ENCODE measurements at places on chromosomes 16 and 17.

DNA sequence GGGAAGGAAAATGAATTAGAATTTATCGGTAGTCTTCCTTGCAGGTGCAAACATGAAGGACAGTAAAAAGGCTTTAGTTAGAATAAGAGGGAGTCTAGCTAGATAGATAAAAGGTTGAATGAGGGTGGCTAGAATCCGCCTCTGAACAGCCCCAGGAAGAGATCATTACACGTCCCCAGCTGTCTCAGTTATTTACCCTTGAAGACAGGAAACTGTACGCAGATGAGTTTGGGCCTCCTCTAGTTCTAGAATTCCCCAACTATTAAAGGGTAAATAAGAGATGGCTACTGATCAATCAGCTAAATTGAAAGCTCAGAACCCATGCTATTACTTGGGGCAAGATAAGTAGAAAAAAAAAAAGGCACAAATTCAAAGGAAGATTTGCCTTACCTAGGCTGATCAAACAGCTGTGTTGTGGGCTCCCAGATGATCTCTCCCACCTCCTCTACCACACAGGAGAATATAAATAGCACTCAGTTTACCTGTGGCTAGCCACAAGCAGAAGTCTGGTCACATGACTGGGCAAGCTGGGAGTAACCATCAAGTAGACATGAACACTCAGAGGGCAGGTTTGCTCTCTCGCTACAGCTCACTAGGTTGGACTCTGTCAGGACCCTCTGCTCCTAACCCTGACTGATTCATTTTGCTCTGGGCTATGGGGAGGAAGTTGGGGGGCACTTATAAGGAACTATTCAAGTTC lies 17.0 kb downstream of the FAM117A start:
- DNase-seq: no peak

DNA sequence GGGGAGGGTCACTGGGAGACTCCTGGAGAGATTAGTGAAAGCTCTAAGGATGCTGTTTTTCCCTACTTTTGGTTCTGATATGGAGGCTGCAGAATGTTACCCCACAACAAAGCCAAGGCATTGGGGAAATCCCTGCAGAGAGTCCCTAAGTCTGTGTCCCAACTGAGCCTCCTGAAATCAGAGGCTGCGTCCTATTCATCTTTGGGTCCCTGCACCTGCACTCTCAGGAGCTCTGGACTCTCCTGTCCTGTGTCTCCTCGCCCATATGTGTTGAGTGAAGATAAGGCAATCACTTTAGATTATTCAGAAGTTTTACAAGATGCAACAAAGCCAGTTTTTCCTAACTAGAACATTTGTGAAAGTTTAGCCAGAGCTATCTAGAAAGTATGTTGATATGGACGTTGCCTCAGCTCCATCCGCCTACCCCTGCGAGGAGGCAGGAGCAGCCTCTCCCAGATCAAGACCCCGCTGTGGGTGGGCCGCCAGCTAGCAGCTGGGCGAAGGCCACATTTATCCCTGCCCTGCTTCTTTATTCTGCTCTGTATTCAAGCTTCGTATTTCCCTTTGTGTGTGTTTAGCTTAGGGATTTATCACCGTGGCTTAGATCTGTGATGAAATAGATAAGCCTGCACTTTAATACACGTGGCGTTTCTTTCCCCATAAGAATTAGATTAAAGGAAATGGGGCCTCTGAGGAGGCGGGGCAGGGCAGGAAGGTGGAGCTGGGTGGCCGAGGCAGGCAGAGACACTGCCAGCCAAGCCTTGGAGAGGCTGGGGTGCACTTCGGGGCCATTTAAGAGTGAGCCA lies 37.4 kb downstream of the SHISA6 start:
- DNase-seq: no peak

DNA sequence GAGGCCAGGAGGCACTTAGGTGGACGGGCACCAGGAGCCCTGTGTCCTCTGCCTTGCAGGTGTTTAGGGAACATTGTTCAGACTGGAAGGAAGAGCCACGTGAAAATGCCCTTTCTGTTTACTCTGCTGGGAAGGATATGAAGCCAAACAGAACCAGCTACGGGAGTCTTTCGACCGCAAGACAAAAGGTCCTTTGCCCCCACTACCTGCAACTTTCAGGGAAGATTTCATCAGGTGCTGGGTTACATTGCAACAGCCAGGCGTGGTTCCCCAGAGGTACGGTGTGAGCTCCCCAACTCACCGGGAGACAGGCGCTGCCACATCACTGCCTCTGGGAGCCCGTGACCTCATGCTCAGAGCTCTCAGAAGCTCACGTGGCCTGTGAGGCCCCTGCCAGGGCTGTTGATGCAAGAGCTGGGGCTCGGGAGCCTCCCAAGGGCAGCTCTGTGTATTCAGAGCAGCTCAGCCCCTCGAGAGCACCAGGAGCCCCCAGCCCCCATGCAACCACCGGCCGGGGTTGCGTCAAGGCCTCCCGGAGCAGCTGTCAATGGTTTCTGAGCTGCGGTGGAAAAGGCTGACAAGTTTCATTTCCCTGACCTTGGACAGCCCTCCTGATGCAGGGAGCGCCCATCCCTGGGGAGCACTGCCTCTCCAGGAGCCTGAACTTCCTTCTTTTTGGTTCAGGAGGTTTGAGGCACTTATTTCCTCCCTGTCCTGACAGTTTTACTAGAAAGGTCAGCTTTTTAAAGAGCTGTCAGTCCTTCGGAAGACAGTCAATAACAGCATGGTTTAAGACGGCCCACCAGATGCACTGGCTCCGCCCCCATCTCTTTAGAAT lies 42.1 kb downstream of the TBC1D16 start:
- DNase-seq: no peak

GRCh38 chr17:40538019-40538935 lies 27.0 kb downstream of the CCR7 start:
- no peak for DNase-seq

DNA sequence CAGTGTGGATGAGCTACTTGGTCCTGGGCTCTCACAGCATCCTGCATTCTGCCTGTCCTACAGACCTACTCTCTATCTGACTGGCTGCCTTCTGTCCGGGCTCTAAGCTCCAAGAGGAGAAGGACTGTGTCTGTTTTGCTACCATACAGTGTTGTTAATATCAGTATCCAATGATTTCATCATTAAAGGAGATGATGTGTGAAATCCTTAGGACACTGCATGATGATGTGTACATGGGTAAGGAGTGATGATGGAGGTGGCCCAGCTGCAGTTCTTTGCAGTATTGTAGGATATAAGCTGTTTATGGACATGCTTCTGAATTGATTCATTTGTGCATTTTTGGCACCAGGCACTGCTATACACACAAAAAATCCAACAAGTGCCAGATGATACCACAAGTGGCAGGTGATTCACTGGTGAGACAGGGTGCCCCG lies 536.9 kb upstream of the CDH11 start:
- no peak for DNase-seq

DNA sequence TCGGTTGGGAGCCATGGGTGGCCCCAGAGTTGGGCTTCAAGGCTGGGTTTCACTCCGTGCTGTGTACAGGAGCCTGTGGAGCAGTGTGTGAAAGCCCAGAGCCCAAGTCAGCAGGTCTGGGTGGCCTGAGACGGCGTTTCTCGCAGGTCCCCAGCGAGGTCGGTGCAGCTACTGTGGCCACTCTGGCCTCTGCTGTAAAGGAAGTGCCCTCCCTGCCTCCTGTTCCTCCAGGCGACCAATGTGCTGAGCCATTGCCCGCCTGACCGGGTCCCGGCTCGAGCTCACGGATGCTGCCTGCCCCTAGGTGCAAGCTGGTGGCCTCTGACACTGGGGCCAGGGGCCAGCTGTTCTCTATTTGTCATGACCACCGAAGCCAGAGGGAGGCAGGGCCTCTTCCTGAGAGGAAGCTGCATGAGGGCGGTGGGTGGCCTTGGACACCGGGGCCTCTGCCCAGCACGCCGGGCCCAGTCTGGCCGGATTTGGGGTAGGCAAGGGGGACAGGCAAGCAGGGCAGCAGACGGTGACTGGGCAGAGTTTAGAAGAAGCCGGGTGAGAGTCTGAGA lies 170.9 kb downstream of the IRF8 start:
- DNase-seq: no peak

DNA sequence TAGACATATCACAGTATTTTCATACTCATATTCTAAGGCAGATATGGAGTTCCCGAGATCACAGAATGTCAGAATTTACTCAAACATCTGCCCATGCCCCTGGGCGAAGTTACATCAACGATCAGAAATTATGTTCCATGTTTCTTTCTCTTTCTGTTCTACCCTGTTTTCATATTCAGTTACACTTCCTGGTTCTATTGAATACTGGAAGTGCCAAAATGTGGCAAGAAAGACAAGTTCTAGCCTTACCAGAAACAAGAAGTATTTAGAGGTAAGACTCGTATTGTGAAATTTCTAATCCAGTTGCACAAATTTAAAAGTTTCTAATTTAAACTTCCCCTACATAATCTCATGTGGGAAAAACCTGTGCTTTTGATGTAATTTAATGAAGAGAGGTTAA lies 36.1 kb downstream of the KCNJ2 start:
- no peak for DNase-seq

DNA sequence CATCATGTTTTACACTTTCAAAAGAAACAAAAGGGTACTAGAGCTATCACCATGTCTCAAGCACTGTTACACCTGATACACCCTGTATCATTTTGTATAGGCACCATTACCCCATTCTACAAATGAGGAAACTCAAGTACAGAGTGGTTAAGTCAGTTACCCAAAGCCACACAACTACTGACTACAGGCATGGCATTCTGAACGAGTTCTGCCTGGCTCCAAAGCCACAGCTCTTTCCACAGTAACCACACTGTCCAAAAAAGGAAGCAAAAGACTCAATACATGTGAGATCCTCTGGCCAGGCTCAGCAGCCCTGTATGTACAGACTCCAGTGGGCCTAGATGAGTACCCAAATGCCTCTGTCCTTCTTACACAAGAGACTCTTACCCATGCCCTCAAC lies 4.7 kb downstream of the DYNC1LI2 start:
- no peak for DNase-seq

DNA sequence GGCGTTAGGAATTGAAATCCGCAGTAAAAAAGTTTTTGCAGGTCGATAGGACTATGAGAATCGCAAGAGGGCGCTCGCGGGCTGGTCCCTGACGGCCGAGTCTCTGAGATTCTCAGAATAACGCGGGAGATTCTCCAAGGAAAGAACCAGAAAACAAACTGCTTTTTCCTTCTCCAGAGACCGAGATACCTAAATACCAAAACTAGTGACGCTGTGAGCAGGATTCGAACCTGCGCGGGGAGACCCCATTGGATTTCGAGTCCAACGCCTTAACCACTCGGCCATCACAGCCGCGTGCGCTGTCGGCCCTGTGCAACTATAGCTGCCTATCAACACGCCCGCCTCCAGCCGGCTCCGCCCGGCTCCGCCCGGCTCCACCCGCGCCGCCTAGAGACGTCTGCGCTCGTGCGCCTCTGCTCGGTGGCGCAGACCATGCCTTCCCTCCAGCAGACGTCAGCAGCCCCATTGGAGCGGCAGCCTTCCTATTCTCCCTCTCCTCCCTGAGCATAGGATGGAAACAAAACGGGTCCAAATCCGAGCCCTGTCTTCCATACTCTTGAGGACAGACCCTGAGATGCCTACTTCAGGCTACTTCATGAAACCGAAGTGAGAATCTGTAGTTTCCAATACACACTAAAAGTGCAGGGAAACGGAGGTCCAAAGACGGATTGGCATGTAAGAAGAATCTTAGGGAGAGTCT lies 13.4 kb downstream of the PER1 start:
- DNase-seq: peak; percentile 96

DNA sequence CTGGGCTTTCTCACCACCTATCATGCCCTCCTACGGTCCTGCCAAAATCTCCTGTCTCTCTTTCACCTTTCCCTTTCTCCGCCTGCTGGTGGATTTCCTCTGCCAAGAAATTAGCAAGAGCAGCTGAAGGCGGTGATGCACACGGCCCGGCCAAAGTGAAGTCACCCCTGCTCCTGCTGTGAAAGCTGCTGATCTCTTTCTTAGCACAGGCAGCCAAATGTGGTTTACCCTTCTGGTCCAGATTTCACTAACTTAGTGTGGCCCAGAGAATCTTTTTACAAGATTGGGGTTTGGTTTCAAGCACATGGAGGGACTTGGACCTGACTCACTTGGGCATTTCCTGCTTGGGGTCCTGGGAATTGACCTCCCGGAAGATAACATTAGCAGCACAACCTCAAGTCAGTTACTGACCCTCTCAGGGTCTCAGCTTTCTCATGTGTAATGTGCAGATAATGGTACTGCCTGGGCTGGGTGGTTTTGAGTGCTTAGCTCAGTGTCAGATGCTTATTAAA lies 155.7 kb downstream of the SOCS1 start:
- DNase-seq: peak; percentile 69

- DNase-seq: no peak
Observed at GRCh38 chr16:31754998-31755615, 118.5 kb upstream of the ZNF267 start.

GRCh38 chr16:68097088-68097487 lies 11.9 kb downstream of the NFATC3 start:
- no peak for DNase-seq

- no peak for DNase-seq
Observed at GRCh38 chr16:21722771-21723455, 59.1 kb downstream of the OTOA start.

DNA sequence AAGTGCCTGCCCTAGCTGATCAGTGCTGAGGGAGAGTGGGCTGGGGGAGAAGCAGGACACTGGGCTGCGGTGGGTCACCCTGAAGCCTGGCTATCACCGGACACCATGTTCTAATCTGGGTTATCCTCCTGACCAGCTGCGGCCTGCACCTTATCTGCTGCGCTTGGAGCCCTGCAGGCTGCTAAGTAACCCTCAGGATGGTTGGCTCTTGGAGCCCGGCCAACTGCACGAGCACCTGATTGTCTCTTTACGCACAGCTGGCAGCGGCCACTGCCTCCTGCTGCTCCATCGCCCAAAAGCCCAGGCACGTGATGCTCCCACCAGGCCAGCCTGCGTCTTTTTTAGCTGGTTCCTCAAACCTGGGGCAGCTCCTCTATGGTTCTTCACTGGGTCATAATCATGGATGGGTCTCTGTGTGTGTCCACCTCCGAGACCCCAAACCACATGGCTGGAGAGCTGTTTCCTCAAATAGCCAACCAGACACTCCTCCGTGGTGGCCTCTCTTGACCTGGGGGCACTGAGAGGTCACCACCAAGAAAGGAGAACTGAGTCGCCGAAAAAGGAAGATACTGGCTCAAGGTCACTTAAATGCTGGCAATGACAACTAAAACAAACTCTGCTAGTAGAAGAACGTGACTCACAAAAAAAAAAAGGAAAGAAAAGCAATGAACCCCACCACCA lies 21.7 kb downstream of the SPHK1 start:
- no peak for DNase-seq

- DNase-seq: no peak
Observed at GRCh38 chr17:18208092-18208491, 17.3 kb upstream of the LLGL1 start.

DNA sequence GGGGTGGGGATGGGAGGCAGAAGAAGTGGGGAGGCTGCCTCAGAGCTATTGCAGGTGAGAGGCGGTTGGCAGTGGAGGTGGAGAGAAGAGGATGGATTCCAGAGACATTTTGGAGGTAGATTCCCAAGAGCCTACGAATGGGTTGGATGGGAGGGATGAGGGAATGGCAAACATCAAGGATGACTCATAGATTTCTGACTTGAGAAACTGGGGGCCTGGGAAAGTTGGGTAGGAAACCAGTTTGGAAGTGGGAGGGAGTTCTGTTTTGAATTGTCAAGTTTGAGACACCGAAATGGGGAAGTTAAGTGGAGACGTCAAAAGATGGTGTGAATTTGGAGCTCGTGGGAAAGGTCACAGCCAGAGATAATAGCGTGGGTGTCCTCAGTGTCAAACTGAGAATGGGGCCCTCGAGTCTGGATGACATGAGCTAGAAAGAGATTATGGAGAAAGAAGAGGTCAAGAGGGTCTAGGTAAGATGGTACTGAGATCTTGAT lies 6.2 kb upstream of the CYLD start:
- DNase-seq: no peak
